ENCODE measurements at places on chromosomes 3 and 15.

GRCh38 chr15:57667171-57667849, 39.2 kb upstream of the POLR2M start:
- no peak for DNase-seq

- DNase-seq: no peak
Measured at GRCh38 chr15:98146031-98146820, 185.7 kb downstream of the ARRDC4 start.

- DNase-seq: no peak
Measured at GRCh38 chr3:68458581-68458980, 473.8 kb downstream of the TAFA4 start.

DNA sequence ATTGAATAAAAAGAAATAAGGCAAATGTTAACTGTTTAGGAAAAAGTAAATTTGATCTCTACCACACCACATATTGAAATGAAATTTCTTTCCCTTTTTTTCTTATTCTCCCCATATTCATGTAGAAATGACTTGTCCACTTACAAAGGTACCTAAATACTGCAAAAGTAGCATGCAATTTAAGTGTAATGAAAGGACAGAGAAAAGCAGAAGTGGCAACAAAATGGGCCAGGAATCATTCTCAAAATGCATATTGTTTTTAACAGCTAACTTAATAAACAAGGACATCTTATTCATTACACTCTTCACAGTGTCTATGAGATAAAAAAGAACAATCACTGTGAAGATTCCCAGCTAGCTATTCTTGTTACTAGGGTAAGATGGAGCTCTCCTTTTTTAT, 40.6 kb upstream of the FGF7 start:
- DNase-seq: no peak

DNA sequence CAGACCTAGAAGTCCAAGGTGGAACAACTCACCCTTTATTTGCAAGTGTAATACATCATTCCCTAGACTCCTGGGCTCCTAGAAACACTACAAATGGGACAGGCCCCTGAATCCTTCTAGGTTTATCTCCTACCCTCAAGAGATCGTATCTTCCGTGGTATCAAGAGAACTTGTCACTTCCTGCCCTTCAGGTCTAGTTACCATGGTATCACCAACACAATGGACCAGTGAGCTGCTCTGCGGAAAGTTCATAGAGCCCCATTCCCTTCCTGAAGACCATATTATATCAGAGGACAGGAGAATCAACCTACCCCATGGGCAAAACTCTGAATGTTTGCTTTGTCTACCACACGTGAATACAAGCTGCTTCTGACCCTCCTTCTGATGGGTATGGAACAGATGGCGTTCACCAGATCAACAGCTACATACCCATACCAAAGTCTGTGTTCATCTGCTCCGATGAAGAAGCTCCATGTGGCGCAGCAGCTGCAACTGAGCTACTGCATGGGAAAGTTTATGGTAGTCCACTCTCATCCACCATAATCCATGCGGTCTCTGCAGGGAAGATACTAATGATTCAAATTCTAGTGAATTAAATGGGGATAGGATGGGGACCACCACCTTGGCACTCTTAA, 84.6 kb upstream of the KLF13 start:
- DNase-seq: no peak

DNA sequence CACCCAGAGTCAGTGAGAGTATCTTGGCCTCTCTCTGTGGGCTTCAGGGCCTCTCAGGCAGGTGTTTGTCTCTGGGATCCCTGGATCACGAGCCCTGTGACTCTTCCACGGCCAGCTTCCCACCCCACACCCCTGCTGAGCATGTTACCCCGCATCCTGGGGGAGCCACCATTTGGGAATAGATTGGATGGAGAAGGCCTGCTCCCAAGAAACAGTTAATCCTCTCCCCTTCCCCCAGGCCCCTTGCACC, 15.5 kb upstream of the SRP14 start:
- DNase-seq: no peak

- DNase-seq: no peak
Measured at GRCh38 chr15:38524156-38524555, 40.5 kb downstream of the RASGRP1 start.

DNA sequence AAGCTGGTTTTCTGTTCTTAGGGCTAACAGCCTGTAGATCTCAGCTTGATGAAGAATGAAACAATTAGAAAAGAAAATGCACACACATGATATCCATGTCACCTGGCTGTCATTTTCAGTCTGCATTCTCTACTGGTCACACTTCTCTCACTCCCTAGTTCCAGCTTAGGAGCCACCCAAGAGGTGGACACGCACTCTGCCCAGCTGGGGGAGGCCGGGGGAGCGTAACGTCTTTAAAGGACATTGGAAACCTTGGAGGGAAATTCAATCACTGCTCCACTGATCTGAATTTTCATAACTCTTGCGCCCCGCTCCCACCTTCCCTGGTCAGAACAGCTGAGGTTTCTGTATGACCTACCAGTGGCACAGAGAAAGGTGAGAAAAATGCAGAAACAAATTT, 79.7 kb downstream of the RAB11A start:
- DNase-seq: no peak

DNA sequence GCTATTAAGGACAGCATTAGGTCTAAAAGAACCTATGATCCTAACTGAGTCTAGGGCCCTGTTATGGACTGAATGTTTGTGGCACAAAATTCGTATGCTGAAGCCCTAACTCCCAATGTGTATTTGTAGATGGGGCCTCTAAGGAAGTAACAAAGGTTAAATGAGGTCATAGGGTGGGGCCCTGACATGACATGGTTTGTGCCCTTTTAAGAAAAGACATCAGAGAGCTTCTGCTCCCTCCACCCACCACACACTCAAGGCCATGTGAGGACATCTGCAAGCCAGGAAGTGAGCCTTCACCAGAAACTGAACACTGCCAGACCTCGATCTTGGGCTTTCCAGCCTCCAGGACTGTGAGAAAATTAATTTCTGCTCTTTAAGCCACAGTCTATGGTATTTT, 49.2 kb downstream of the PHC3 start:
- DNase-seq: no peak

GRCh38 chr15:81024265-81024872, 23.6 kb downstream of the TLNRD1 start:
- DNase-seq: no peak

GRCh38 chr3:131619821-131620220, 117.0 kb upstream of the MRPL3 start:
- DNase-seq: no peak

- DNase-seq: no peak
Measured at GRCh38 chr3:67077656-67078055, 79.5 kb downstream of the KBTBD8 start.

DNA sequence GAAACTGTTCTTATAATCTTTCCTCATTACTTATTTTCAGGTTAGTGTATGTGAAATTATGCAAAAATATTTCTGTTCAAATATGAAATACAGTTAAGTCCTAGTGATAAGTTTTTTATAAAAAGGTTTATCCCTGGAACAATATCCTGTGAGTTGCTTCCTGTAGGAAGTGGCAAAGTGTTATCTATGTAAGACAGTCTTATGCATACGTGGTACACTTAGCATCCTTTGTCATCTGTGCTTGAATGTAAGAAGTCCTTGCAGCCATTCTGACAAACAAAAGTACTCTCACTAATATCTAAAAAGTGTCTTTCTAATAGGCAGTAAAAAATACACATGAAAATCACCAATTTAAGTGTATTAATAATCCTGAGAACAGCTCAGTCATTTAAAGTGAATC, 372.5 kb upstream of the BCHE start:
- DNase-seq: no peak

DNA sequence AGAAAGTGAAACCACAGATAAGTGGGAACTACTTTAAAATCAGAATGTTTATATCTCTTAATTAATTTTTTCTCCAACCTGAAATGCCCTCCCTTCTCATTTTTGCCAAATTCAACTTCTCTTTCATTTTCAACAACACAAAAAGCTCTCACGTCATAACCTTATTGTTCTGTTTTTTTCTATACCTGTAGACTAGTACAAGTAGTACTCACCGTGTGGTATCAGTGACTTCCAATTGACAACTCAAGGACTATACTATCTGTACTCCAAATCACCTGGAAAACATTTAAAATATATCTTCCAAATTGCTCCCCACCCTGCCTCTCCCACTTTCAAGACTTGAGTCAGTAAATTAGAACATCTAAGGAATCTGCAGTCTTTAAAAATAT, 72.8 kb upstream of the ZNF280D start:
- DNase-seq: no peak

DNA sequence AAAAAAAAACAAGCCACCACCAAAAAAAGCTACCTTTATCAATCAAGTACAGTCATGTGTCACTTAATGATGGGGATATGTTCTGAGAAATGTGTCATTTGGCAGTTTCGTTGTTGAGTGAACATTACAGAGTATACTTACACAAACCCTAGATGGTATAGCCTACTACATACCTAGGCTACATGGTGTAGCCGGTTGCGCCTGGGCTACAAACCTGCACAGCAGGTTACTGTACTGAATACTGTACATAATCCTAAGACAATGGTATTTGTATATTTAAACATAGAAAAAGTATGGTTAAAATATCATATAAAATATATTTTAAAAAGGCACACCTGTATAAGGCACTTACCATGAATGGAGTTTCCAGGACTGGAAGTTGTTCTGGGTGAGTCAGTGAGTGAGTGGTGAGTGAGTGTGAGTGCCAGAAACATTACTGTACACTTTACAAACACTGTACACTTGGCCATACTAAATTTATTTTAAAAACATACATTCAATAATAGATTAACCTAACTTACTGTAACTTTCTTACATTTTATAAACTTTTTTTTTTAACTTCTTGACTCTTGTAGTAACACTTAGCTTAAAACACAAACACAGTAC, 25.9 kb upstream of the JMJD7 start:
- no peak for DNase-seq

DNA sequence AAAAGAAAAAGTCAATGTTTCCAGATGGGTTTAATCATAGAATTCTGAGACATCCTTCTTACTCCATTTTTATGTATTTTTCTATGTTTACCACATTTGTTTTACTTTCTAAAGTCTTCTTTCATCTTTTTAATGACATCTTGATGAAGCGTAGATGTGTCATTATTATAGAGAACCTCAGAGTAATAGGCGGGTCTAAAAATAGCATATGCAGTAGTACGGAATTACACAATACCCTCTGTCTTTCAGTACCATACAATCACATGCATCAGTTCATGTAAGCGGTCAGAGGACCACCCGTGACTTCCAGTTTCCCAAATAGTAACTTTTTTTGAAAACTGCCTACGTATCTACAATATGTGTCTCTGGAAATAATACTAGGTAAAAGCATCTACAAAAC, 224.0 kb downstream of the PLOD2 start:
- DNase-seq: no peak

DNA sequence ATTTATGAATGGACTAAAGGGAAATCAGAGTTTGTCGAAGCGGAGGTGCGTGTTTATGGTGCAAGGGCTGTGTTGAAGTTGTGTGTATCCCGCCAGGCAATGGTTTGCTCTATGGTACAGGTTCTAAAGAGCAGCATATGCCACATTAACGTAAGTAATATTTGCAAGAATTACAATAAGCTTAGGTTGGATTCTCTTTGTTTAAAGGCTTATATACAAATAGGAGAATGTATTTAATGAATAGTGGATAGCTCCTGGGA, 800 bp downstream of the EPHA3 start:
- DNase-seq: no peak

DNA sequence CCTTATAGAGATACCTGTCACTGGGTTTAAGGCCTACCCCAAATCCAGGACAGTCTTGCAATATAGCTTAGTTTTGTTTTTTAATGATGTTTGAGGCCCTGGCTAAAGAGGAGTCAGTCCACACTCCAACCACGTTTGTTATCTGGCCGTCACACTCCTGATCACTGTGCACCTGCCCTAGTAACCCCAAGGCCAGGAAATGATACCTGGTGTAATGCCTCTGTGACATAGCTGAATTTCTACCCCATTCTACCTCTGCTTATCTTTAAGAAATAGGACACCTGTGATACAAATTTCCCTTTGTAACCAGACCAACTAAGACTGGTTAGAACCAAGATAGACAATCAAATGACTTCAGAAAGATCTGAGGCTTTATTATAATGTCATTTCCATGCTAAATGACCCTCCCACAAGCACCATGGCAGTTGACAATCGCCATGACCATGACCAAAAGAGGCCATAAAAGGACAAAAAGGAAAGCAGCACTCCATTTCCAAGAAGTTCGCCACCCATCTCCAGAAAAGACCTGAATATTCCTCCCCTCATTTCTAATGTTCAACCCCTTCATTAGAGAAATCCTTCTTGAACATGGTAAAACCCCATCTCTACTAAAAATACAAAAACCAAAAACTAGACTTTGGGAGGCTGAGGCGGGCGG, 4.8 kb upstream of the RTP3 start:
- DNase-seq: no peak

GRCh38 chr3:124998247-124998630, 57.6 kb downstream of the HEG1 start:
- DNase-seq: no peak

DNA sequence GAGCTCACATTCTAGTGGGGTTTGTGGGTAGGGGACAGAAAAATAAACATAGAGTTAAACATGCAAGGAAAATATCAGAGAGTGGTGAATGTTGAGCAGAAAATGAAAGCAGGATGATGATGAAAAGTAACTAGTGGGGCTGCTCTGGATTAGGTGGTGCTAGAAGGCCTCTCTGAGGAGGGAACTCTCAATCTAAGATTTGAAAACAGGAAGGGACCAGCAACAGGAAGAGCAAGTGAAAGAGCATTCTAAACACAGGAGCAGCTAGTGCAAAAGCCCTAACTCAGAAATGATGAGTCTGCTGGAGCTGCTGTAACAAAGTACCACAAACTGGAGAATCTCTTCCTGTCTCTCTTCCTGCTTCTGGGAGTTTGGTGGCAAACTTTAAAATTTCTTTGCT, 468.6 kb upstream of the AGTR1 start:
- DNase-seq: no peak

DNA sequence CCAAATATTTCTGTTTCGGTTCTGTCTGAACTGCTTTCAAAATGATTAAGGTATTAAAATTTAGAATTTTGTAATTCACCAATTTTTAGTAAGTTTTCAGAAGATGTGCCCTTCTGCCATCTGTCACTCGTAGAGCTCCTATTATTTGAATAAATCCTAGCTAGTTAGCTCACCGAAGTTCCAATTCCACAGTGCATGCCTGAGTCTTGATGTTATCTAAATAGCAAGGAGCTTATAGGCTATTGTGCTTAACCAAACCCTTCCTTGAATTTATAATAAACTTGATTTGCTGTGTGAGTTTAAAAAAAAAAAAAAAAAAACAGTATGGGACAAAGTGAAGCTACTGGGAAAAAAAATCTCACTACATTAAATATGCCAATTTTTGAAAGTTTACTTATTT, 18.7 kb downstream of the ATP13A3 start:
- no peak for DNase-seq

DNA sequence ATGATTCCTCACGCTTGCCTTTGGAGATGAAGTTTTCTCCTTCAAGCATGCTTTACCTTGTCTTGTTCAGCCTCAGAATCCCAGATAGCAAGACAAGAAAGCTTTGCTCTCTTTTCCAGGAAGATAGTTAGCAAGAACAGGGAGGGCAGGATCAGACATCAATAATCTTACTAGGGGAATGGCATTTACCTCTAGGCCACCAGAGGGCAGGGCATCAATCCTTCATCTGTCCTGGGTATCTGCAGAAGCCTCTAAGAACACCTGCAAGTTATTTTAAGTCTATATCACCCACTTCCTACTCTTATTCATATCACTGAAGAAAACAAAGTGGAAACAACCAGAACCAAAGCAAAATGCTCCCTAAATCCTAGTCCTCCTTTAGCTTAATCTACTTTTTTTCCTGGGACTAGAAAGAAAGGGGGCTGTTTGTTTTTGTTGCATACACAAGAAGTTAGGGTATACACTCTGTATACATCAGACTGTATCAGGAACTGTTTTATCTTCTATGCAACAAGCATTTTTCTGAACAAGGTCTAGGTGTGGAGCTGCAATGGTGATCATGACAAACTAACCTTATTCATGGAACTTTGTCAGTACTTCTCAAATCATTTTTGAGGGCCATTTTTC, 862.5 kb downstream of the CADM2 start:
- DNase-seq: no peak
